ENCODE measurements at places on chromosomes 16 and 17.

DNA sequence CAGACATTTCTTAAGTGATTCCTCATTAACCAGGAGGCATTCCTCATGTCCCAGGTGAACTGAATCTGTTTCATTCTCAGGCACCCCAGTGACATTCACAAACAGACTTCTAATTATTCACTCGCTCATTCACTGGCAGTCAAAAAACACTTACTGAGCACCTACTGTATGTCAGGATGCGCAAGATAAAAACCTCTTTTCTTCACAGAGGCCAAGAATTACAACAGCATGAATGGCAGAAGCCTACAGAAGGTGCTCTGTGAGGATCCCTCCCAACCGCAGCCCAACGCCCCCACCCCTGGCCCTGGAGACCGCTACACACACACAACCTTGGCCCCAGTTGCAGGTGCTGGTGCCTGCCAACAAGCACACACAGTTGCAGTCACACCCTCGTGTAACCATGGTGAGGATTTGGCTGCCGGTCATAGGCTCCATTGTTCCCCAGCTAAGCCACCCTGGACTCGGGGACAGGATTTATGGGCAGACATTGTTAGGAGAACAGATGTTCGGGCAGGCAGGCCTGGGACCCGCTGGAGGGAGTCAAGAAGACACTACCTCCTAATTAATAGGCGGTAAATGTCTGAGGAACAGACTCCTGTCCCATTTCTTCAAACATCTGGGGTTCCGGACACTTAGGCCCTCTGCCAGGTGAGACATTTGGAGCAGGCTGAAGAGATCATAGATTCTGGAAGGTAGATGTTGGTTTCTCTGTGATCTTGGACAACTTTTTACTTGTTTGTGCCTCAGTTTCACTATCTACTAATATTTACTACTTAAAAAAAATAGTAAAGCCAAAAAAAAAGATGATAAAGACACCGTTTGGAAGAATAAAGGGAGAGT is 43.2 kb downstream of the CUEDC1 start:
- DNase-seq, result no peak

GRCh38 chr16:57786632-57787518 is 15.4 kb downstream of the KIFC3 start:
- no peak for DNase-seq

DNA sequence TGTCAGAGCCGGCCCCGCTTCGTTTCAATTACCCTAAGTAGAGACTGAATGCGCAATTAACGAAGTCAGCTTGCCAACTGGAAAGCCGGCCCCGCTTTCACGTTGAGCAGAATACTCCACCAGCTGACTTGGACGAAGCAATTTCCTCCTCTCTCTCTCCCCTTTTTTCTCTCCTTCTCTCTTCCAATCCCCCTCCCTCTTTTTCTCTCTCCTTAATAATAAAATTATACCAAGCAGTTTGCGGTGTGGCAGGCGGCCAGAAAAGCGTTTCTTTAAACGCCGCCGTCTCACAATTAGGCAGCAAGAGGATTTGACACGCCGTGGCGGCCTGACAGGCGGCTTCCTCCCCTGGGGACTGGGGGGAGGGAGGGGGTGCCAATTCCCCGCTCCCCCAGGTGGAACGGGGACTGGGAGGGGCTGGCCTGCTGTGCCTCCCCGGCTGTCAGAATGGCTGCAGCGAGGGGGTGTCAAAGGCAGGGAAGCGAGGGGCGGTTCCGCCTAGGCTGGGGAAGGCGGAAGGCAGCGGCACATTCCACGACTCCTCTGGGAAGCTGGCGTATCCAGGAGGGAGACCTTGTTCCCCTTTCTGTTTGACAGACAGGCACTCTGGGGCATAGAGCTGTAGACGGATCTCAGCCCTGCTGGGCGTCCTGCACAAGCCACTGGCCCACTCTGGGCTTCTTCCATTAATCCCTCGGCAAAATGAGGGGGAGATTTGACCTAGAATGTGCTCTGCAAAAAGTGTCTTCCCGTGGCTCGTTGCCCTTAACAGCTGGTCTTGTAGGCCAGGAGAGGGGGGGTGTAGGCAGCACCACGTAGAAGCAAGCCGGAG is 52.7 kb downstream of the SREBF1 start:
- peak; percentile 55 for DNase-seq

- DNase-seq, result no peak
Measured at GRCh38 chr16:56764835-56765234, 34.9 kb downstream of the NUP93 start.

DNA sequence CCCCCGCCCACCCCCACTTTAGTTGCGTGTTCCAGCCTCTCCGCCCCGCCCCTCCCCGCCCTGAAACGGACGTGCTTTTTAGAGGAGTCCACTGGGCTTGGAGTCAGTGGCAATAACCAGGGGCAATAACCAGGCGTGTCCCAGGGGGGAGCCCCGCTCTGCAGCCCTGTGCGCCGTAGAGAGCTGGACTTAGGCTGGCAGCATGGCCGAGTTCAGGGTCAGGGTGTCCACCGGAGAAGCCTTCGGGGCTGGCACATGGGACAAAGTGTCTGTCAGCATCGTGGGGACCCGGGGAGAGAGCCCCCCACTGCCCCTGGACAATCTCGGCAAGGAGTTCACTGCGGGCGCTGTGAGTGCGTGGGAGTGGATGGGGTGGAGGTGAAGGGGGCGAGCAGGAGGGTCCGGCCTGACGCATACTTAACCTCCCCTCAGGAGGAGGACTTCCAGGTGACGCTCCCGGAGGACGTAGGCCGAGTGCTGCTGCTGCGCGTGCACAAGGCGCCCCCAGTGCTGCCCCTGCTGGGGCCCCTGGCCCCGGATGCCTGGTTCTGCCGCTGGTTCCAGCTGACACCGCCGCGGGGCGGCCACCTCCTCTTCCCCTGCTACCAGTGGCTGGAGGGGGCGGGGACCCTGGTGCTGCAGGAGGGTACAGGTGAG is at the start of gene ALOX15B:
Gene ALOX15B (plus strand): TSS at position 106 of the 657 bp plus-strand sequence. CDS start 97 bp downstream, at position 203.
- peak; percentile 70 for DNase-seq

DNA sequence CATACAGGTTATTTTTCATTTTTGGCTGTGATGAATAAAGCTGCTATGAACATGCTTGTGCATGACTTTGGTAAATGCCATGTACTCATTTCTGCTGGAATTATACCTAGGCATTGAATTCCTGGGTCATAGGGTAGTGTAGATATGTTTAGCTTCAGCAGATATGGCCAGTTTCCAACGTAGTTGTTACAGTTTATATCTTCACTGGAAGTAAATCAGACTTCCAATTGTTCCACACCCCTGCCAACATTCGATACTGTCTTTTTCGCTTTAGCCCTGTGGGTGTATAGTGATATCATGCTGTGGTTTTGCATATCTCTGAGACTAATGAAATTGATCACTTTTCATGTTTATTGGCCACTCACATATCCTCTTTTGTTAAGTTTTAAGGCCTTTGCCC is 50.4 kb downstream of the ARHGAP27 start:
- no peak for DNase-seq

- DNase-seq, result no peak
Measured at GRCh38 chr17:43175213-43176118, 4.5 kb downstream of the NBR1 start.

DNA sequence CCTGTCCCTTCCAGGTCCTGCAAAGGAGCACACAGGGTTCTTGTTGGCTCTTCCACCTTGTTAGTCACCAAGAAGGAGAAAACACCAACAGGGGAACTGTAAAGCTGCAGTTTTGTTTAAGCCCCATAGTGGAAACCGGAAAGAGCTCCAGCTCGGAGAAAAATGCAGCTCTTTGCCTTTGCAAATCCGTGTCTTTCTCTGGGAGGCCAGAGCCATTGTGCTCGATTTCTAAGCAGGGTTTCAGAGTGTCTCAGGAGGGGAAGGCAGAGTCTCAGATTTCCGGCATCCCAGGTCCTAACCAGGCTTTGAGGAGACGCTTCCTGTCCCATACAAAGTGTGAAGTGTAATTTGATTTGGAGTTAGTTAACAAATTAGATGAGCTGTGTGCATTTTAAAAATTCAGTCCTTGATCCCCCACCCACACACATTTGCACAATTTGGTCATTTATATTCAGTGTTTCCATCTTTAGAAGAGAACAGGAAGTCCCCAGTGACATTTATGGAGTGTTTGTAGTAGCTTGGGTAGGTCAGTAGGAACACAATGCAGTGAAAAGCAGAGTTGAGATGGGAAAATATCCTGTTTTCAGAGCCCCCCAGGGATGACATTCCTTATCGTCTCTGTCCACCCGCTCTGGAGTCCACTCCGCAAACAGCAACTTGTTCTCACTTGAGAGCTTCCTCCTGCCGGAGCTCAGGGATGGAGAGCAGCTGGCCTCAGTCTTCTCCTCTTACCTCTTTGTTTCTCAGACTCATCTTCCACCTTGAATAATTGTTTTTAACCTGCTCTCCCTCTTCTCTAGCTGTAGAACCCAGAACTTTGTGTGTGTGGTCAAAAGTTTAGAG is 331.9 kb downstream of the SEC14L1 start:
- no peak for DNase-seq

GRCh38 chr16:4594433-4595410 is 20.0 kb downstream of the UBALD1 start:
- no peak for DNase-seq

GRCh38 chr16:81532491-81533174 is 88.0 kb downstream of the CMIP start:
- DNase-seq, result no peak

DNA sequence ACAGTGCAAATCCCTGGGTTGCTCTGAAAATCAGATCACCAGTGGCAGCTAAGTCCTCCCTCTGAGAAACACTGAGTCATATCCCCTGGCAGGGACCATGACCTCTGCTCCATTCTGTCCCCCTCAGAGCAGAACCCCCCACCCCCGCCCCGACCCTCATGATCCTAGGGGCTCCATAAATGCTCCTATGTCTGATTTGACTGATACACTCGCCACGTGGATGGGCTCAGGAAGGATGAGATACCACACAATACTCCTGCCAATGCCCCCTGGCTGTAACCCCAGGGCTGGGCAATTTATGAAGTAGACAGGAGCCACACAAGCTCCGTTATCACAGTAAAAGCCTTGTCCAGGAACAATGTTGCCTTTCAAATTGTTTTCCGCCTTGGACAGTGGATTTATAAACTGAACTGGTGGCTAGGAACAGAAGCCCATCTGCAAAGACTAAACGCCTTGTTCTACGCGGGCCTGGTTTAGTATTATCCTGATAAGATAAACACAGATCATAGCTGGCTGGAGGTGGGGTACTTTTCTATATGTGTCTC is 394.8 kb downstream of the SLC39A11 start:
- DNase-seq, result no peak

GRCh38 chr17:56866496-56866895 is 32.5 kb downstream of the DGKE start:
- no peak for DNase-seq

- DNase-seq, result peak; percentile 7
Measured at GRCh38 chr16:85392756-85393673, 220.1 kb upstream of the GSE1 start.

DNA sequence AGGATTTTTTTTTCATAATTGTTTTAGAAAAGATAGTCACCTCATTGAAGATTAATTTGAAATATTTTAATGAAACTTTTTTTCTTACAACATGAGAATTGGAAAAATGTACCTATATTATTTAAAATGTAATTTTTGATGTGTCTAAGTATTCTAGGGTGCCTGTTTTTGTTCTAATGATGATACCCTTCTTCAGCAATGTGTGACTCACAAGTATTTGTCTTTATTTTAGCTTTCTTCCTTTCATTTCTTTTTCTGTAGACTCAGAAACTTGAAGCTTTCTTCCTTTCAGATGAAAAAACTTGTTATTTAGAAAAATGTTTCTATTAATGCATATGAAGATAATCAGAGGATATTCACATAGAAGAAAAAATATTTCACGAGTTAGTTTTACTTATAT is 231.8 kb downstream of the BCAS3 start:
- DNase-seq, result no peak

- DNase-seq, result no peak
Measured at GRCh38 chr16:57112403-57113041, 20.1 kb downstream of the CPNE2 start.

GRCh38 chr17:67773246-67773645 is 52.1 kb upstream of the BPTF start:
- DNase-seq, result no peak

GRCh38 chr16:14564861-14565687 is 65.0 kb downstream of the PARN start:
- no peak for DNase-seq

GRCh38 chr17:48544349-48545021 is 424 bp downstream of the HOXB2 start:
- peak; percentile 70 for DNase-seq

DNA sequence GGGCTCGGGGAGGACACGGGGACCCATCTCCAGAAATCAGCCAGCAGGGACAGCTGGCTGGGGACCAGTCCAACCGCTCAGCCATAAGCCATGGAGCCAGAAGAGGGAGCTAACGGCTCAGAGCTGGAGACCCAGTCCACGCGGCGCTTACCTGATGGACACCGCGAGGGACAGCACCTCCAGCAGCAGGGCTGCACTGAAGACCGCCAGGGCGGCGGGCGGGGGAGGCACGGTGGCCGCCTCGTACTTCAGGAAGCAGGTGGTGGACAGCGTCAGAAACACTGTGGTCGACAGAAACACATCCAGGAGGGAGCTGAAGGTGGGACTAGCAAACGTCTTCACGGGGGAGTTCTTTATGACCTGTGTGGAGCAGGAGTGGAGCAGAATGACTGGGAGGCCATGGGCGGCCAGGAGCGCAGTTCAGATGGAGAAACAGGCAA is 102.6 kb upstream of the CREBBP start:
- peak; percentile 89 for DNase-seq

DNA sequence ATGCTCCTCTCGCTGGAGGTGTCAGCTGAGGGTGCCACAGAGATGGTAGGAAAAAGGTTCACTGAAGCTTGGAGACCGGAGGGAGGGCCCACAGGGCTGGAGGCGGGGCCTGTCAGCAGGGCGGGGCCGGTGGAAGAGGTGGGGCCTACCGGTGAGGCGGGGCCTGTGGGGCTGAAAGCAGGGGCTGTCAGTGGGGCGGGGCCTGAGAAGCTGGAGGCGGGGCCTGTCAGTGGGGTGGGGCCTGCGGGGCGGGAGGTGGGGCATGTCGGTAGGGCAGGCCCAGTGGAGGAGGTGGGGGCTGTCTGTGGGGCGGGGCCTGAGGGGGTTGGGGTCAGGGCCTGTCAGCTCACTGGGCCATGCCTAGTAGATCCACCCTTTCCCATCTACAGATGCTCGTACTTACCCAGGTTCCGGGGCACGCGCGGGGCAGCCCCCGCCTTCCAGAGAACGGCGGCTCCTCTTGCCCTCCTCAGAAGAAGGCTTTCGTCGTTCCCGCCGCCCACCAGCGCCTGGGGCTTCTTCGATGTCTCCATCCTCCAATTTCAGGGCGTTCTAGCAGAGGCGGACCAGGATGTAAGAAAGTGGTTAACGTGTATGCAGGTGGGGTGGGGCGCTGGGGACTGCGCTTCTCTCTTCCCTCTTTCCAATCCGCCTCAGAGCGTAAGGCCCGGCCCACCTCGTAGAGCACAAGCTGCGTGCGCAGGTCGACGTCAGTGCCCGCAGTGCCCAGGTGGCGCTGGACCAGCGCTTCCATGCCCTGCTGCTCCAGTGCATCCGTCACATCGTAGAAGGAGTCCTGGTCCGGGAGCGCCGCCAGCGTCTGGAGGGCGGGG is 9.8 kb downstream of the TMEM208 start:
- DNase-seq, result peak; percentile 96

- no peak for DNase-seq
Measured at GRCh38 chr16:53646506-53646905, 57.2 kb downstream of the RPGRIP1L start.

GRCh38 chr17:75371339-75371738 is 34.1 kb downstream of the GRB2 start:
- no peak for DNase-seq

GRCh38 chr16:30660424-30661261 is 2.4 kb downstream of the FBRS start:
- DNase-seq, result no peak

Measured in WTC11 (cell line).